ENCODE measurements at places on chromosomes 7 and 10.

- no peak for DNase-seq
Measured at GRCh38 chr7:64494912-64495461, 67.9 kb downstream of the ZNF680 start.

DNA sequence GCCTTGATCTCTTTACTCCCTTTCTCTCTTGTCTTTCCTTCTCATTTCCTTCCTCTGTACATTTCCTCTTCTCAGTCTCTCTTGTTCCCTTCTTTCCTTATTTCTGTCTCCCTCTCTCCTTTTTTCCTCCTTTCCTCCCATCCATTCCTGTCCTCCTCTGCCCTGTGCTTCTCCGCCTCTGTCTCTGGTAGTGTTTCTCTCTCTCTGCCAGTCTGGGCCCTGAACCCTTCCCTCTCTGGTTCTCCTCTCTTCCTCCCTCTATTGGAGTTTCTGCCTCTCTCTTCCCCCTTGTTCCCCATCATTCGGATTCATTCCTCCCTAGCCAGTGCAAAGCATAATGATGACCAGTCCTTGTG, 13.2 kb upstream of the PAX2 start:
- no peak for DNase-seq

DNA sequence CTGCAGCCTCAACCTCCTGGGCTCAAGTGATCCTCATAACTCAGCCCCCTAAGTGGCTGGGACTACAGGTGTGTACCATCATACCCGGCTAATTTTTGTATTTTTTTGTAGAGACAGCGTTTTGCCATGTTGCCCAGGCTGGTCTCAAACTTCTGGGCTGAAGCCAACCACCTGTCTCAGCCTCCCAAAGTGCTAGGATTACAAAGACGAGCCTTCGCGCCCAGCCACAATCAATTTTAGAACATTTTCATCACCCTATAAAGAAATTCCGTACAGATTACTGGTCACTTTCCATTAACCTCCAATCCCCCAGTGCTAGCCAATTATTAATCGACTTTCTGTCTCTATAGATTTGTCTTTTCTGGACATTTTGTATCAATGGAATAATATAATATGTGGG, 32.3 kb upstream of the PALS2 start:
- DNase-seq: no peak

DNA sequence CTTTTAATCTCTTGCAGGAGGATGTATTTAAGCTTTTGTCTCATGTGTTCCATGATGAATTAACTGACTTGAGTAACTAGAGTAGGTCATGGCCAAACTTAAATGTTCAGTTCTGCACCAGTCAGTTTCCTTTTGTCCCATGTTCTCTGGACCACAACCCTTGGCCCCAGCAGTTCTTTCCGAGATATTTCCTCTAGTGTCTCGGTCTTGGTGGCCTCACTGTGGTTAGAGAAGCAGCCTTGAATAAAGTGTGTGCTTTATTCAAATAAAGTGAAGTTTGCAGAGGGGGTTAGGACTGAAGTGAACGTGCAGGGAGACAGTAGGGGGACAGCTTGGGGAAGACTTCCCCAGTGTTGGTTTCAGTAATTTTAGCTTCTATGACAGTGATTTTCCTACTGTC, 9.3 kb downstream of the ZNF212 start:
- no peak for DNase-seq

DNA sequence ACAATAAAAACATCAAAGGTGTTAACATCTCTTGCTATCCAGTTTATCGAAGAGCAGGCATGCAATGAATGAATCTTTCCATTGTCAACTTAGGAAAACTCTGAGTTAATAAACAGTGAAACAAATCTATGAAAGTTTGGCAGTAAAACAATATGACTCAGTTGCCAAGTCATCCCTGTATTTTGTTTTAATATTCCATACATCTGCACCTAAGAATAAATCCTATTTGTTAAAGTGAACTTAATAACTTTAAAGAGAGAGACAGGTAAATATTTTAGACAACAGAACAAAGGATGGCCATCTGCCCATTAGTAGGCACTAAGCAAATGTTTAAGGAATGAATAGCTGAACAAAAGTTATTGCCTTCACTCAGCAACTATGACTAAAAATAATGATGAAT, 700.5 kb upstream of the CELF2 start:
- no peak for DNase-seq

GRCh38 chr7:80275192-80275605, 140.6 kb downstream of the GNAI1 start:
- no peak for DNase-seq

DNA sequence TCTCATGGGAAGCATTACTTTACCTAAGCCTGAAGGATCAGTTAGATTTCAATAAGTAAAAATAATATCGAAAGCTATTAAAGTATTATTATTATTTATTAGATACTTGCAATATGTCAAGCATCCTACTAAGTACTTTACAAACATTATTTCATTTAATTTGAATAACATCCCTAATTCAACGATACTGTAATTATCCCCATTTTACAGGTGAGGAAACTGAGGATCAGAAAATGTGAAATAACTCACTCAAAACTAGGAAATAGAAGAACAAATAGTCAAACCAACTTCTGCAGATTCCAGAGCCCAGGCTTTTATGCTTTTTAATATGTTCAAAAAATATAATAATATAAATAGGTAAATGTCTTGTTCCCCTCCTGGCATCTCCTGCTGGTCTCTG, 10.3 kb upstream of the PDCD4 start:
- no peak for DNase-seq

GRCh38 chr10:122498521-122498920, 37.2 kb downstream of the HTRA1 start:
- DNase-seq: no peak

DNA sequence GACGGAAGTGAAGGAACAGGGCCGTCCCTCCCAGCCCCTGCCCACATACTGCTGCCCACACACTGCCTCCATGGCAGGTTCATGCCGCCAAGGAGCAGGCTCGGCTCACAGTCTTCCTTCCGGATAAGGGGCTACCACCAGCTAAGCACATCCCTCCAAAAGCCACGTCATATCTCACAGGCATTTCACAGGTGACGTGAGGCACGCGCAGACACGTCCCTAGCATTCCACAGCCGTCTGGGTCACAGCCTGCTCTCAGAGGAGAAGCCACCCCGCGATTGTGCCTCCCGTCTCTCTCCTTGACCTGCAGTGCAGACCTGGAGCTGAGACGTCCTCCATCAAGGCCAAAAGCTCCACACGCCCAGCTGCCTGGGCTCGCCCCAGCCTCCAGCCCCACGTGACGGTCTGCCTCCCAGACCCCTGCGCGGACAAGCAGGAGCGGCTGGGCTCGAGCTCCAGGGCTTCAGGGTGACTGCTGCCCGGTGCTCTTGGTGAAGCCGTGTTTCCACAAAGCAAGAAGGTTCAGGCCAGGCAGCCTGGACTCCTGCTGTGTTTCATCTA, 114.0 kb downstream of the MAD1L1 start:
- no peak for DNase-seq

GRCh38 chr7:120740348-120740747, 117.6 kb downstream of the TSPAN12 start:
- DNase-seq: no peak

DNA sequence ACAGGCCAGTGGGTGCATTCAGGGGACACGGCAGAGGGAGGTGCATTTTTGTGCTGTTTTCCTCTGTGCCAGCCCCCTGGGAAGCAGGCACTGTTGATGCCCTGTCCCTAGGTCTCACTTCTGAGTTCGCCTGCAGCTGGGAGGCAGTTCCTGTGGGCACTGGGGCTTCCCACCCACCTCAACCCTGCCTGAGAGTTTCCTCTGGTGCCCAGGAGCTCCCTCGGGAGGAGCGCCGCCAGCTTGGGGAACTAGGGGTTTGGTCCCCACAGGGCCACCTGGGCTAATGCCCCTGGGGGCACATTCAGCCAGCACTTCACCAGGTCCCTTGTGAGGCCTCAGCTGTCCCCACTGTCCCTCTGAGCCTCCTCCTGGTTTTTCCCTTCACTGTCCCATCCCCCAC, 178.2 kb upstream of the RHEB start:
- no peak for DNase-seq

DNA sequence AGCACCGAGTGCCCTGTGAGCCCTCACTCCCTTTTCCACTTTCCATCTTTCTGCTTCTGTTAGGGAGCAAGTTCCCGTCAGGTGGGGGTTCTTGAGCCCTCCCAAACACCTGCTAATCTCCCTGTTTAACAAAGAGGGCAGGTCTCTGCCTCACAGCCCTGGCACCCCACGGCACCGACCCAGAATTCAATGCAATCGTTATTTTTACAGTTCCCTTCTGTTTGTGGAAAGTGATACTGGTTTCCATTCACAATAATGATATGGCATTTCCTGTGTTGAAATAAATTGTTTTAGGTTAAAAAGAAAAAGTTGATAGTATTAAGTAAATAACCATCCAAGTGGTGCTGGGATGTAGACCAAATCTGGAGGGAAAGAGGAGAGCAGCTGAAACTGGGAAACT, 38.8 kb upstream of the SLC29A3 start:
- no peak for DNase-seq

- DNase-seq: no peak
Measured at GRCh38 chr10:22159979-22160378, 57.8 kb downstream of the EBLN1 start.

GRCh38 chr10:100948916-100949315, 20.4 kb upstream of the SEMA4G start:
- DNase-seq: no peak

GRCh38 chr7:113875224-113875623, 43.6 kb downstream of the PPP1R3A start:
- no peak for DNase-seq

DNA sequence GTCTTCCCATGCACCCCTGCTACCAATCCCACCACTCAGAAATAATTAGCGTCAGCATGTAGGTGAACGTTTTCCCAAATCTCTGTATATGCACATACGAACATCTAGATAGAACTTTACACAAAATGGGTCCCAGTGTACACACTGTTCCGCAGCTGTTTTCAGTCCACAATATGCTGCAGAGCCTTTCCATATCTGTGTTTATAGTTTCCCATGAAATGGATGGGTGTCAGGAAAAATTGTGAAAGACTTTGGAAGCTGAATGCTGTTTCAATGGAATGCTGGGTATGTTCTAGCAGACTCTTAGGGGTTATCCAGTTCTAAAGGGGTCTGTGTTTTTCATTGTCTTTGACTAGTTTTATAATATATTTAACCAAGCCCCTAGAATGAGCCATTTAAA, 13.8 kb downstream of the GRK5 start:
- DNase-seq: no peak

DNA sequence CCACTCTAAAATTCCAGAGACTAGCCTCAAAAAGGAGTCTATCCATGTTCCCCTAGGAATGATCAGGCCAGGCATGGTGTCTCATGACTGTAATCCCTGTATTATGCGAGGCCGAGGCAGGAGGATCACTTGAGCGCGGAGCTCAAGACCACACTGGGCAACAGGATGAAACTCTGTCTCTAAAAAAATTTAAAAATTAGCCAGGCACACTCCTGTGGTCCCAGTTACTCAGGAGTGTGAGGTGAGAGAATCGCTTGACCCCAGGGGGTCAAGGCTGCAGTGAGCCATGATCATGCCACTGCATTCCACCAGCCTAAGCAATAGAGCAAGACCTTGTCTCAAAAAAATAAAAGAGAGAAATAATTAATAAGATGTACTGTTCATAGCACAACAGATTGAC, 256.8 kb downstream of the KCND2 start:
- DNase-seq: no peak

DNA sequence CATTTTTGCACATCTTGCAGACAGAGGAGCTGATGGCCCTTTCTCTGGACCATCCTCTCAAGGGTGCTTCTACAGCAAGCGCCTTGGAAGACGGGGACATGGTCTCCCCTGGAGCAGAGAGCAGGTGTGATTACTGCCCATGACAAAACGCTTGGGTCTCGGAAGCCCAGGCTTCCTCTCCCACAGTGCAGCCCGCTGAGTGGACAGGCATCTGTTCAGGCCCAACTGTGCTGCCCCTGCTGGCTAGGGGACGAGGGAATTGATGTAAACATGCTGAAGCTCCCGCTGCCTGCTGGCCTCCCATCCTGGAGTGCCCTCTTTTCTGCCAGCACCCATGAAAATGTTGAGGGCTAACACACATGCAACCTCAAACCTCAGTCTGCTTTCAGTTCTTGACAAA, 14.3 kb downstream of the IL15RA start:
- DNase-seq: no peak

DNA sequence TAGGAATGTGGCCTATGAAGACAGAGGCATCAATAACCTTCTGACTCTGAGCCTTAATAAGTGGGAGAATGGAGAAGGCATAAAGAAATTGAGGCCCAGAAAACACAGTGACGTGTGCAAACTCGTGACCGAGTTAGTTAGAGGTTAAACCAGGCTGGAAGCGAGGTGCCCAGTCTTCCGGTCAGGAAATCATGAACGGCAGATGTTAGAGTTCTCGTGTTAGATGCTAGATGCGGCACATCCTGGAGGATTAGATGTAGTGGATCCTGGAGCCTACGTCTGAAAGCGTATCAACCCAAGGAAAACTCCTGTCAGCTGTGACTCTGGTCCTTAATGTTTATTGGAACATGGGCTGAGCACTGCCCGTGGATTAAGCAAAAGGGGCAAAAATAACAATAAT, 275.9 kb downstream of the TCF7L2 start:
- DNase-seq: no peak

- DNase-seq: no peak
Measured at GRCh38 chr10:88243836-88244730, 339.0 kb downstream of the RNLS start.

DNA sequence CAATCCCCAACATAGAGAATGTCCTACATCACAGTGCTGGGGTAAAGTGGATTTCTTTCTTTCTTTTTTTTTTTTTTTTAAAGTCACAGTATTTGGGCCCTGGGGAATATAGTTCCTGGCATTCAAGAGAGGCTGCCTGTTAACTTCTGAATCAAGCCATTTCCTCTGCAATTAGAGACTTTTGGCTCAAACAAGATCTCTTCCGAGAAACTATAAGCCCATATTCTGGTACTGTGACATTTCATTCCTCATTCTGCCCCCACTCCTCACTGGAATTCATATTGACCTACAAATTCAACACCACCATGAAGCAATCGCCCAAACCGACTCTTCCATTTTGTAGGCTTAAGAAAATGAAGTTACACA, 187.4 kb downstream of the PHTF2 start:
- no peak for DNase-seq

GRCh38 chr7:11846361-11846955, 14.5 kb upstream of the THSD7A start:
- DNase-seq: no peak

GRCh38 chr7:130409067-130409711, 28.9 kb downstream of the CPA1 start:
- DNase-seq: no peak

- DNase-seq: no peak
Measured at GRCh38 chr7:23021596-23021995, 7.7 kb upstream of the HYCC1 start.

Measured in stimulated activated CD4-positive, alpha-beta T cell treated with anti-CD3 and anti-CD28 coated beads, TNF-alpha, amount 100 ng/mL, for 1 hour (primary cell).